Breast epithelium (tissue), 4 donors: ENCODE measurements at places on chromosomes 5 and 9.

GRCh38 chr5:142248853-142249462 is 75.9 kb downstream of the SPRY4 start:
- no peak for DNase-seq

- DNase-seq: no peak
These were observed 762.8 kb upstream of the WWC1 start for GRCh38 chr5:167528651-167529050.

DNA sequence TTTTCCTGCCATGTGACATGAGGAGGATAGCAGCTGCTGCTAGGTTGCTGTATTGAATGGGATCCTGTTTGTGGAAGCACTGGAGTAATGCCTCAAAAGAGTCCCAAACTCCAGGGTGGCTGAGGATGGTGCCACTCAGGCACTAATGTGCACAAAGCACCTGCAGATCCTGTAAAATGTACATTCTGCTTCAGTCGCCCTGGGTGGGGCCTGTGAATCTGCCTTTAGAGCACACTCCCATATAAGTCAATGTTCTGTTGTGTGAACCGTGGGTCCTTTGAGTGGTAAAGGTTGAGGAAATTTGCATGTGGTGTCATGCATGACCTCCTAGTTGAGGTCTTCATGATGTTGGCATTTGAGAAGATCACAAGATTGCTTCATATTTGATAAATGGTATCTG is 31.6 kb upstream of the ANKRD18A start:
- DNase-seq: no peak

GRCh38 chr5:173793648-173794548 is 94.3 kb upstream of the CPEB4 start:
- no peak for DNase-seq

- no peak for DNase-seq
These were observed 2051.3 kb upstream of the CDH9 start for GRCh38 chr5:29089591-29090130.

- DNase-seq: no peak
These were observed 4.7 kb upstream of the FOXB2 start for GRCh38 chr9:77014597-77015263.

- no peak for DNase-seq
These were observed 1062.6 kb downstream of the NR2F1-AS1 start for GRCh38 chr5:92518318-92518904.

- peak; percentile 55 for DNase-seq
These were observed 1.4 kb downstream of the EFNA5 start for GRCh38 chr5:107669096-107670031.

DNA sequence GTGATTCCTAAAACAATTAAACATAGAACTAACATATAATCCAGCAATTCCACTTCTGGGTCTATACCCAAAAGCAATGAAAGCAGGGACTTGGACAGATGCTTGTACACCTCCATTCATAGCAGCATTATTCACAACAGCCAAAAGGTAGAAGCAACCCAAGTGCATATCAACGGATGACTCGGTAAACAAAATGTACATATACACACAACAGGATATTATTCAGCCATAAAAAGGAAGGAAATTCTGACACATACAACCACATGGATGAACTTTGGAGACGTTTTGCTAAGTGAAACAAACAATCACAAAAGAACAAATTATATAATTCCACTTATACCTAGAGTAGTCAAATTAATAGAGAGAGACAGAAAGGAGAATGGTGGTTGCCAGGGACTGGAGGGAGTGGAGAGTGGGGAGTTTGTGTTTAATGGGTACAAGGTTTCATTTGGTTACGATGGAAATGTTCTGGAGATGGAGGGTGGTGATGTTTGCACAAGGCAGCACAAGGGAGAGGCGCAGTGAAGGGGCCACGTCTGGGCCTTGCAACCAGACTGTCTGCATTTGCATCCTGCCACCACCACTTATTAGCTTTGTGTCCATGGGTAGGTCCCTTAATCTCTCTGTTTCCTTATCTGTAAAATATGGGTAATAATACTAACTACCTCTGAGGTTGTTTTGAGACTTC is 36.3 kb upstream of the RLN1 start:
- DNase-seq: no peak

DNA sequence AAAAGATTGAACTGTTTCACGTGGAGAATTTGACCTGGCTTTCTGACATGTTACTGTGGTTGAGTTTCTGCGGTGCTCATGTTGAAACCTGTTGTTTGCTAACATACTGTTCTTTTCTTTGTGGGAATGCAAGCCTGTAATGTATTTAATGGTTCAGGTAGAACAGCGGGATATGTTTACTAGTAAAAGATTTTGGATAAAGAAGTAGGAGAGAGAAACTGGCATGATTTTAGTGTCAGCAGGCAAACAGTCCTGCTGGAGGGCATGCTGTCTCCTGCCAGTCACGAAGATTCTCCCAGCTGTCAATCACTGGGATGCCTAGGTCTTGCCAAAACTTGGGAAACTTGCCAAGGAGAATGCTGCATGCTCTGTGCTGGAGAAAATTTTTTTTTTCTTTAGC is 263.5 kb downstream of the TAF11L14 start:
- DNase-seq: no peak
